ENCODE measurements at places on chromosomes 16 and 17.

DNA sequence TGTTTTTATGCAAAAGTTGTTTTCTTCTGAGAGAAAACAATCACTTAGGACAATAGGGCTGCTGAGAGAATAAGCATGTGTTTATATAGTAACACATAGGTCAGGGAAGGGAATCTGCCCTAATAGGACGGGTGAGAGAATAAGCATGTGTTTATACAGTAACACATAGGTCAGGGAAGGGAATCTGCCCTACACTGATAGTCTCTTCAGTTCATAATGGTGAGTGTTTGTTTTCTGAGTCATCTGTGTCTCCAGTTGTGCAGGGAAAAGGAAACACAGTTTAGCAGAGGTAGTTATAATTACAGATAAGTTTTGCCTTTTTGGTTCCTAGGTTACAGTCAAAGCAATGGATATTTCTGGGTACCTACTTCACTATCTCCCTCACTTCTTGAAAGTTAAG, 252.3 kb upstream of the CA10 start:
- no peak for DNase-seq

GRCh38 chr17:10737168-10737622, 7.4 kb upstream of the TMEM220 start:
- peak; percentile 61 for DNase-seq

DNA sequence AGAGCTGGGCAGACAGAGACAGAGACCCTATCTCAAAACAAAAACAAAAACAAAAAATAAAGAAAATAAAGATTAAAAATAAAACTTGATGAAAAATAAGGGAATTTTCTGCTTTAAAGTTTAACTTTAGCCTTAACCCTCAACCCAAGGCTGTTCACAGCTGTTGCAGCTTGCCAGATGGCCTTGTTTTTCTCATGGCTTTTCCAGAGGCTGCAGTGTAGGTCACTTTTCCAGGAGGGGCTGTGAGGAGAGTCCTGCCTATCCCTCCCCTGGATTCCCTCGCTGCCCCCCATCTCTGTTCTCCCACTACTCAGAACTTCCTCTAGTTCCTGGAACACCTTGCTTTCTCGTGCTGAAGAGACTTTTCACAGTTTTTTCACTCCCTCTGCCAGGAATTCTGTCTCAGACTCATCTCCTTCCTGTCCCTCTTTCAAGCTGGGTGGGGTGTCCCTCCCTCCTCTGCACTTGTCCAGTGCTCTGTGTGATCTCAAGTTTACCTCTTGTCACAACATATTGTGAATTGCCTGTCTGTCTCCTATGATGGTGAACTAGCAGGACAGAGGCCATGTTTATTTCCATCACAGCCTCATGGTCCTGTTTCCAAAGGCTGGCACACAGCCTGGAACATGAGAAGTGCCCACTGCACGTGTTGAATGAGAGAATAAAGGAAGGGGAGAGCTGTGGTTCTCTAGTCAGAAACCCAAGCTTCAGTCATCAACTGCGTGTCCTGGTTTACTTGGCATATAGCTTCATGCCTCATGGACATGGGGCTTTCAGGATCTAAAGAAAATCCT, 69.9 kb upstream of the MSI2 start:
- DNase-seq, result no peak

- no peak for DNase-seq
Measured at GRCh38 chr16:82735673-82736091, 108.9 kb downstream of the CDH13 start.

DNA sequence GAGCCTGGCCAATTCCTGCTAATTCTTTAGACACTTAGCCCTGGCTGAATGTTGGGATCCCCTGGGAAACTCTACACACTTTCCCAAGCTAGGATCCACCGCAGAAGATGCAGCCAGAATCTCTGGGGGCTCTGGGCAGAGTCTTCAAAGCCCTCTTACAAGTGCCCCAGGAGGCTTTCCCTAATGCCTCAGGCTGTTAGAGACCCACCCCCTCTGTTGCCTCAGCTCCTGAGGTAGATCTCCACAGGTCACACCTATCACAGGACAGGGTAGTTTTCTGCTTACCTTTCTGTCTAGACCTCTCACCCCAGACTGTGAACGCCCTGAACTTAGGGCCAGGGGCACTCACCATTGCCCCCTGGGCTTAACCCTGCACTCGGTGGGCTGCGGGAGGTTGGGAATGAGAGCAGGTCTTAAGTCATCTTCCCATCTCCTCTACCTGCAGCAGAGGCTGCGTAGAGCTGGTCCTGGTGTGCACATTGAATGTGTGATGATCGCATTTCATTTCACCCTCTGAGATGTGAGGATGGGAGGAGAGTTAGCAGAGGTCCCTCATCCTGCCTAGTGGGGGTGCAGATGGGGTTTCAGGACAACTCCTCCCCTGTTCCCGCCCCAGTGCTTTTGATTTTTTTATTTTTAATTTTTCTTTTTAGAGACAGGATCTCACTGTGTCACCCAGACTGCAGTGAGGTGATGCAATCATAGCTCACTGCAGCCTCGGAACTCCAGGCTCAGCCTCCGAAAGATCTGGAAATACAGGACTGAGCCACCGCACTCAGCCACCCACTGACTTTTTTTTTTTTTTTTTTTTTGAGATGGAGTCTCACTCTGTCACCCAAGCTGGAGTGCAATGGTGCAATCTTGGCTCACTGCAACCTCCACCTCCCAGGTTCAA, 89.0 kb upstream of the LHX1 start:
- no peak for DNase-seq

GRCh38 chr16:11349599-11350276, 4.5 kb downstream of the RMI2 start:
- no peak for DNase-seq

GRCh38 chr16:28320023-28320561, 27.8 kb downstream of the SBK1 start:
- no peak for DNase-seq

- DNase-seq, result no peak
Measured at GRCh38 chr17:34487626-34488025, 91.8 kb upstream of the TMEM132E start.

DNA sequence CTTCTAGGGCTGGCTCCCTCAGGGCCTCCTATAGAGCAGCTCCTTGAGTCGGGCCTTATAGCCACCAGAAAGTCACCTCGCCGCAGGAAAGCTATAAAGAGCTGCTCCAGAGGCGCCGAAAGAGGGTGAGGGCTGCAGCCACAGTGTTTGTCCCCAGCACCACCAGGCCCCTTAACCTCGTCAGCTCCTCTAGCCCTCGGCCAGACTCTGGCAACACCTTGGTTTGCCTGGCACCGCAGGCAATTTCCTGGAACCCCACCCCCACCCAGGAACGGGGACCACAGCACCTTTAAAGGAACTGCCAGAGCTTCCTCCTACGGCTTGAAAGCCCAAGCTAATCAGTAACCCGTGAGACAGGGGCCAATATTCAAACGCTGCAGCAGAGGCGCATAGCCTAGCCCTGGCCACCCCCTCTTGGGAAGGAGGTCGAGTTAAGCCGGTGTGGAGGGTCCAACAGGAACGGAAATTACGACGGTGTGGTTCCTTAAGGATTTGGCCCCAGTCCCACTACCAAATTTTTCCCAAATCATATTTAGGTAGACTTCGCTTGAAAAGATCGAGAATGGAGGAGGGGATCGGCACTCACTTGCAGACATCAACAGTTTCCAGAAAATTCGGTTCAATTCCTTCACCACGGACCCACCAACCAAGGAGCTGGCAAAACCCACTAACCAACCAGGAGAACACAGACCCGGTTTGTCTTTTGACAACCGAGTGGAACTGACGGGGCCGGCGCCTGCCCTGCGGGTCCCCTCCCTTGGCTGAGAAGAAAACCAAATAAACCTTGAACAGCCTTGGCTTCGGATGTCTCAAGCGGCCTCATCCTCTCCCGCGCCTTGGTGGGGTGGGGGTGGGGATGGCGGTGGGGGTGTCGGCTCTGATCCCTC, 3.0 kb downstream of the HOXB6 start:
- no peak for DNase-seq

Data from endothelial cell (in vitro differentiated cells).